ENCODE measurements at places on chromosomes 5 and 9.

DNA sequence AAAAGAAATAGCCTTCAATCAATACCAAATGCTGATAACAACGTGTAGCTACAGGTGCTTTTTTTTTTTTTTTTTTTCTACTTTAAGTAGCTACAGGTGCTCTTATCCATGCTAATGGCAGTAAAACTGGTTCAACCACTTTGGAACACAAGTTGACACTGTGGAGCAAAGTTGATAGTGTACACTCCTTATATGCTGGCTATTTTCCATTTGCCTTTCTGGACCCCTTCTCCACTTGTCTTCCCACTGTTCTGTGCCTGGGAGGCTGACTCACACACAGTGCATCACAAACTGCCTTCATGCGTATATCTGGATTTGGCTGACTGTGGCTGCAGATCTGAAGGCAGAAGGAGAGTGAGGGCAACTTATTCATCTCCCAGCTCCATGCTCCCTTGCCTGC, 247.9 kb downstream of the MSX2 start:
- no peak for DNase-seq

- no peak for DNase-seq
Measured at GRCh38 chr5:90675222-90675621, 116.6 kb downstream of the ADGRV1 start.

- no peak for DNase-seq
Measured at GRCh38 chr5:77943851-77944250, 167.7 kb upstream of the TBCA start.

DNA sequence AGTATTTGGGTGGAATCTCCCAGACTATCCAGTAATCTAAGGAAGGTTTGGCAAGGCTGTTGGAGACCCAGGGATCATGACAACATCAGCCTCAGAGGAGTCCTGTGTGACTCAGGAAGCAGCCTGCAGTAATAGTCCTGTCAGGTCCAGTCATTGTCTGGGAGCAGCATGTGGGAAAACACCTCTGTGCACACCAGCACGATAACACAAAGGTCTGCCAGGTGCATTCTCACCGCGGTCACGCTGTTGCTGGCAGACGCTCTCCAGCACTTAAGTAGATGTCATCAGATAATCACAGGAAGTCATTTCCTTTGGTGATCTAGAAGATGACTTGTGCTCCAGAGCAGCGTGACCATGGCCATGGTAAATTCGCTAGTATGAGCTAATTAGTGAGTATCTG, 99.2 kb upstream of the IQGAP2 start:
- no peak for DNase-seq

GRCh38 chr5:172666251-172666650, 25.2 kb downstream of the NEURL1B start:
- no peak for DNase-seq

GRCh38 chr5:102531506-102531905, 32.7 kb upstream of the SLCO6A1 start:
- DNase-seq, result no peak

DNA sequence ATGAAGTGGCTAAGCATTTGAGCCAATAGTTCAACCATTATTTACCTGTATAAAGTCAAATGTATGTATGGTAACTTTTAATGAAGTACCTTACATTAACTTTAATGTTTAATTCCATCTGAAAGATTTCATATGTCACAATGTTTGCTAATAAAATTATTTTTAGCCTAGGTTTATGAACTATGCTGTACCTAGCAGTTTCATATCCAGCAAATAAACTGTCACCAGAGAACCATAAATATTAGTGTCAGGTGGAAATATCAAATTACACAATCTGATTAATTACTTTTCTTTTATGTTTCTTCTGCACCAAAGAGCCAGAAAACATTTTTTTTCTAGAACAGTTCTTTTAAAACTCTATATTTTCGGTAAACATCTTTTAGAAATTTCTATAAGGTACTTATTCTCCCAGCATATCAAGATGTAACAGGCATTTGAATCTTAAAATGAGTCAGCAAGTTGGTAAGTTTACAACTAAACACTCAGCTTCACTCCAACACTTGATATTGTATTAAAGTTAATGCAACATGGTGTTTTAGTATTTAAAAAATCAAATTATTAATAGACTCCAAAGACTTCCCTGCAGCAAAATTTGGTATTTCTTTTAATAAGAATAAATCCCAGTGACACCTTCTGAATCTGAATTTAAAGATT, 8.5 kb upstream of the CCDC192 start:
- DNase-seq, result no peak
